Lung microvascular endothelial cell (primary cell): ENCODE measurements at places on chromosomes 16 and 17. TPM values are rescaled to one million over a fixed set of nuclear protein-coding genes. Genes with fewer than 3 reads are reported as not detected.

KRT222 gene
- not detected in 2 replicates for total RNA-seq

- peak; percentile 10 for DNase-seq
Observed at GRCh38 chr17:31371511-31372097, 19.9 kb upstream of the RAB11FIP4 start.

ACSM2A gene
- total RNA-seq = under 0.01 TPM in 2 replicates

MT4 gene
- not detected in 2 replicates for total RNA-seq

DNA sequence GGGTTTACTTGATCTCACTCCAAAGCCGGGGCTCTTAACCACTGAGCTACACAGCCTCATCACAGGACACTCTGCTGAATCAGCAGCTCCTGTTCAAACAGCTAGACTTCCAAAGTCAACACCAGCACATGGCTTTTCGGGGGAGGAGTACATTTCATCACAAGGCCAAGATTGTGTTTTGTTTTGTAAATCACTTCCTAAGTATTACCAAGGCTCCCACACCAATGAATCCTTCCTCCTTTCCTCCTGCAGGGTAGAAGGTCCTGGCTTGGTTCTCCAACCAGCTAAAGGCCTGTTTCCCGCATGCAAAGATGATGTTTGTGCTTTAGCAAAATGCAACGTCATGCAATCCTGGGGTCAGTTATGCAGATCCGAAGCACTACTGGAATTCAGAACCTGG, 152.5 kb downstream of the XYLT1 start:
- DNase-seq = no peak

DNA sequence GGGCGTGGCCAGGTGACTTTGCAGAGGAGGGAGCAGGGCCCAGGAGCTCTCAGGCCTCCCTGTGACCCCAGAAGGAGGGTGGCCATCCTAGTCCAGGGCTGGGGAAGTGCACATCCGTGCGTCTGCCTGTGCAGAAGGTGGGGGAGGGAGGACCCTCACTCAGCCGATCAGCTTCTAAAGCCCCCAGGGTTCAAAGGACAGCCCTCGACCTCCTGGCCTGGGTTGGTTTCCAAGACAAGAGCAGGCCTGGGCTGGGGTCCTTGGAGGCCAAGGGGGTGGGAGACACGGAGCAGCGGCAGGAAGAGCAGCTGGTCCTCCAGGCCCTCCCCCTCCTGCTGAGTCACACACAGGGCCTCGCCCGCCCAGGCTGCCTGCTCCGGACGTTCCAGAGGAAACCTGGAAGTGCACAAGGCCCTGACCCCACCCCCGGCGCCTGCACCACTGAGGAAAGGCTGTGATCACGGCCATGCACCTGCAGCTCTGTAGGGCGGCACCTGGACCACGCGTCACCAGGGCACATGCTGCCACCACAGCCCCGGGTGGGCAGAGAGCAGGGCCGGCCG, 67.1 kb upstream of the ZNF469 start:
- DNase-seq = peak; percentile 91

ACSM3 gene
- 0.22 TPM in 1 of 2 replicates, not detected in the other for total RNA-seq

DNA sequence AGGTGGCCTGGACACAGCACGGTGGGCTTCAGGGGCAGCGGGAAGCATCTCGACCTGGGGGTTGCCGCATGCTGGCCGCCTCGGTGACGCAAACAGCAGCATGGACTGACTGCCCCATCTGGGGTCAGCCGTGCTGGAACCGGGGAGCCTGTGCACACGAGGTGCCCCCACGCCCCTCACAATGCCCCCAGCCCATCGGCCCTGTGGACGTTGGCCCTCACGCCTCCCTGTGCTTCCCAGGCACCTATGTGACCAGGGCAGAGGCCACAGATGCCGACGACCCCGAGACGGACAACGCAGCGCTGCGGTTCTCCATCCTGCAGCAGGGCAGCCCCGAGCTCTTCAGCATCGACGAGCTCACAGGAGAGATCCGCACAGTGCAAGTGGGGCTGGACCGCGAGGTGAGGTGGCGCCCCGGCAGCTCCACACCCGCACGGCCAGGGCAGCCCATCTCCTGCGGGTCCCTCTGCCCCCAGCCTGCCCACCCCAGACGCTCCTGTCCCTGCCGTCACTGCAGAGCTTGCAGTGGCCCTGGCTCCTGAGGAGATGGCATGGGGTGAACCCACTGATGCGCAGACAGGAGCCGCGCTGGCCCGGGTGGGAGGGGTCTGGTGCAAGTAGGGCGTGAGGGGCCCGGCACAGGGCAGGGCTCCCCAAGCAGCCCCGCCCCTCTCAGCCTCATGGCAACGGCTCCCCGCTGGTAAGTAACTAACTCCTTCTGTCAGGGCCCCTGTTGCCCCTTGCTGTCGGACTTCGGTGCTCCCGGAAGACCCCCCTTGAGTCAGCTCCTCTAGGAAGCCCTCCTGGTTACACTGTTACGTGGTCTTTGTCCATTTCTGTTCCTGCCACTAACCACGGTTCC, 13.6 kb downstream of the CDH15 start:
- no peak for DNase-seq

GRCh38 chr17:82703935-82704865, 5.7 kb upstream of the RAB40B start:
- DNase-seq = no peak

DNA sequence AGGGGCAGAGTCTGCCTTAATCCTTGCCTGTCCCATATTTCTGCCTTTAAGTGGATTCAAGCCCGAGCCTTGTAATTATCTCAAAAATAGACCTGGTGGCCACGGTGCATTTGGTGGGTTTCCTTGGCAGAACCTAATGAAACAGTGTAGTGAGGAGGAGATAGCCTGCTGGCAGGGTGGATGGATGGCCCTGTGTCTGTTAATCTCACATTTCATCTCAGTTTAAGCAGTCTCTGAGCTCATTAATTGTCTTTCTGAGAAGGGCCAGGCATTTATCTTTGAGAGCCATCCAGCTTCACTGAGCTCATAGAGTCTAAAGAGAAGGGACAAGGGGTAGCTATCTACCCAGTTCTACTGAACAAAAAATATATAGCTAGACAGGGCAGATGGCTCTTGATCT, 364.0 kb upstream of the EEF2KMT start:
- no peak for DNase-seq

DNA sequence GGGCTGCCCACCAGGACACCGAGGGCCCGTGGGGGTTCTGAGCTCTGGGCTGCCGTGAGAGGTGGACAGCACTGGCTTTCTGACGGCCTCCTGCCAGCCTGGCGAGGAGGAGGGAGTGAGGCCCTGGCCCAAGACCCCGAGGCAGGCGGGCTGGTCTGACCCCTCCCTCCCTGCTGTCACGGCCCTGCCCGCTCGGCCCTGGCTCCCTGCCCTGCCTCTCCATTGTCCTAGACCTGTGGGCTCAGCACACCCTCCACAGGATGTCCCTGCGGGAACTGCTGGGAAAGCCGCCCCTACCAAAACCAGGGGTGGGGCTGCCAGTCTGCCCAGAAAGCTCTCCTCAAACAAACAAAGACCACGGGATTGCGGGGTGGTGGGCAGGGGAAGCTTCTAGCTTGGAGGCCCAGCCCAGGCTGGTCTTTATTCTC, 20.7 kb downstream of the SPNS2 start:
- peak; percentile 39 for DNase-seq

- DNase-seq = no peak
Observed at GRCh38 chr16:48155926-48156789, at the start of gene ABCC12. TSS of gene ABCC12 (minus strand) at chr16:48155993. CDS start at chr16:48146424, 9,569 bp downstream.

DNA sequence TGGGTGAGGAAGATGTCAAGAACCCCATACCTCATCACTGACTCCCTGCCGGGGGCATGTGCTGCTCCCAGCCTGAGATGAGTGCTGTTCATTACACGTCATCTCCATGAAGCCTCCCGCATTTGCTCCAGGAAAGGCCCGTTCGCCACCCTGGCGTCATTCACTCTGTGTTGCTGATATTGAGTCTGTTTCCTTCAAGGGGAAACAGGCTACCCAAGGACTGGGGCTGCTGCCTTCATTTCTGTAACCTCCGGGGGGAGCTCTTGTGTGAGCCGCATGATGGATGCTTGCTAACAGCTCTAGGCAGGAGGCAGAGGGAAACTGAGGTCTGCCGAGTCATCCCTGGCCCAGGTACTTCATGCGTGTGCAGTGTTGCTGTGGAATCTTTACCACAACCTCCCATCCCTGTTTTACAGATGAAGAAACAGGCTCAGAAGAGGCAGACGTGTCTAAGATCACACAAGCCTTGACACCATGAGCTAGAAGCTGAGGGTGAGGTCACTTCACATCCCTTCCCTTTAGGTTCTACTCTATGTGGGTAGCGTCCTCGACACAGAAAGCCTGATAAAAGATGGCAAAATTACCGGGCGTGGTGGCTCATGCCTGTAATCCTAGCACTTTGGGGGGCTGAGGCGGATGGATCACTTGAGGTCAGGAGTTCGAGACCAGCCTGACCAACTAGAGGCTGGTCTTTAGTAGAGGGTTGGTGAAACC, 3.5 kb upstream of the ARMC5 start:
- no peak for DNase-seq

DNA sequence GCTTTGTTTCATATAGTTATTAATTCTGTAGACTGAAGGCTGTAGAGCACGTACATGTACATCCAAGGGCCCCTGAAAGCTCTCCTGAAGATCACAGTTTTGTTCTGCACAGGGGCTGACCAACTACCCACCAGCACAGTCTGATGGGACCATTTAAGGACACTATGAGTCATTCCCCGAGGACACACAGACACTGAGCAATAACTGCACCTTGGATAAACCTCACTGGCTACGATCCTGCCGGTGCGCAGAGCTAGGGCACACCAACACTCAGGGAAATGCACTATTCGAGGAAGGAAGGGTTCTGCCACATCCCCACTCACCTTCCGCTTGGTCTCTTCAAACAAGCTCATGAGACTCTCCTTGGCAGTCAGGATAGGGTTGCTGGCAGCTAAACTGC, 20.3 kb downstream of the SMG6 start:
- DNase-seq = no peak

SLC13A2 gene
- total RNA-seq = not detected in 2 replicates

GRCh38 chr17:58677194-58677880, 14.5 kb downstream of the TEX14 start:
- DNase-seq = no peak

DNA sequence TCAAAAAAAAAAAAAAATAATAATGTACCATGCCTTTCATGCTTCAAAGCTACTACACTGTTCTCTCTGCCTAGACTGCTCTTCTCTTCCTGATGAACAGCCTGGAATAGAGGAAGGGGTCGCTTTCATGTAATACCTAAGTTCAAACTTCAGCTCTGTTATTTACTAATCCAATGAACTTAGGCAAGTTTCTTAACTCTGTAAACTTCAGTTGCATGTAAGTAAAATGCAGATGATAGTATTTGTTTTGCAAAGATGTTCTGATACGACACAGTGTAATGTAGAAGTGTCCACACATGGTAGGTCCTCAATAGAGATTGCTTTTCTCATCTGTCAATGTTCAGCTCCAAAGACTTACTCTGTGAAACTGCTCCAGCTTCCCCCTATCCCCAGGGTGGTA, 6.6 kb downstream of the COA3 start:
- DNase-seq = no peak

DNA sequence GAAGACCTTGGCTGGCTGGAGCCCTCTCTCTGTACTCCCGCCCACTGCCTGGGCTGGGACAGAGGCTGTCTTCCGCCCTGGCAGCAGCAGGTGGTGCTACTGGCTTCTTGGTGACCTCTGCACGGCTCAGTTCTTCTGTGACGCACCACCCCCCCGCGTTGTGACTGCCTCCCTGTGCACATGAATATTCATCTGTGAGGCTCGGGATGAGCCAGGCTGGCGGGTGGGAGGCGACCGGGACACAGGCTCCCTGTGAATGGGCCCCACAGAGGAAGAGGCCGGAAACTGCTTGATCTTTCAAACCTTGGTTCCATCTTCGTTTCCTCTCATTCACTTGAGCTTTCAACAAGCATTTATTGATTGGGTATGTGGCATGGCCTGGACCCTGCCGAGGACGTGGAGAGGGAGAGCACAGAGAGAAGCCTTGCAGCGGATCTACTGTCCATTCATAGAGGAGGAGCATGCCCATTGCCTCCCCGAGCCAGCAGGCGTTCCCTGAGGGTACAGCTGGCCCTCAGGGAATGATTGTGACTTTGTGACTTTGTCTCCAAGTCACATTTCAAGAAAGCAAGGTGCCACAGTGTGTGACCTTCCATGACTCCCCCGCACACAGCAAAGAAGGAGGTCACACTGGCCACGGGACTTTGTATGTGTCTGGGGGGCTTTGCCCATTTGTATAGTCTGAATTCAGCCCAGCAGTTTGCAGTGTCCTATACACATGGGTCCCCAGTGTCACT, 45.0 kb downstream of the B9D1 start:
- DNase-seq = peak; percentile 27

DNA sequence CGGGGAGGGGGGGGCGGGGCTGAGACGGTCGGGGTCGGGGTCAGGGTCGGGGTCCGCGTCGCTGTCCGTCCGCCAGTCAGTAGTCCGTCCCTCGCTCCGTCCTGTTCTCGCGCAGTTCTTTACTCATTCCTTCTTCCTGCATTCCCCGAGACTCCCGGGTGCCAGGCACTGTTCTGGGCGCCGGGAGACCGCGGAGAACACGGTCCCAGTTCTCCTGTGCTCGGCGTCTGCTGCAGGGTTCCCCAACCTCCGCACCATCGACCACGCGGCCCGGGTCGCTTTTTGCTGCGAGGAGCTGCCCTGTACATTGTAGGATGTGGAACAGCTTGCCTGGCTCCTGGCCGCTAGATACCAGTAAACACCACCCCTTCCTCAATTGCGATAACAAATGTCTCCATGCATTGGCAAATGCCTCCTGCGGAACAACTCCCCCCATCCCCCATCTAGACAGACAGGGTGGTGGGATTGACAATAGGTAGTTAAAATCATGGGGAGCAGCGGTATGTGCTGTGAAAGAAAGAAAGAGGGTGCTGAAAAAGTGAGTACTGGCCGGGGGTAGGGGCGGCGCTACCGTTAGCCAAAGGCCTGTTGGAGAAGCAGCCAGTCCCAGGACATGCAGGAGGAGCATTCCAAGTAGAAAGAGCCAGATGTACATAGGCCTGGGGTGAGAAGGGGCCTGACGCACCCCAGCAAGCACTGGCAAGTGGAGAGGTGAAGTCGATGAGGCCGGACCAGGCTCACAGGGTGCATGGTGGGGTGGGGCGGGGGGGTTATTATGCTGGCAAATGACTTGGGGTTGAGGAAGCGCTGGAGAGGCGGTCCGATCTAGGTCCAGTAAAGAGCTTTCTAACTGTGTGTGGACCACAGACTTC, 631 bp downstream of the TRAF7 start:
- peak; percentile 53 for DNase-seq

CD300LB gene
- not detected in 2 replicates for total RNA-seq

- no peak for DNase-seq
Observed at GRCh38 chr17:76808326-76808725, 59.9 kb upstream of the MGAT5B start.

GRCh38 chr16:50526796-50527195, 21.4 kb upstream of the NKD1 start:
- DNase-seq = no peak

CCL8 gene
- not detected in 2 replicates for total RNA-seq

DNA sequence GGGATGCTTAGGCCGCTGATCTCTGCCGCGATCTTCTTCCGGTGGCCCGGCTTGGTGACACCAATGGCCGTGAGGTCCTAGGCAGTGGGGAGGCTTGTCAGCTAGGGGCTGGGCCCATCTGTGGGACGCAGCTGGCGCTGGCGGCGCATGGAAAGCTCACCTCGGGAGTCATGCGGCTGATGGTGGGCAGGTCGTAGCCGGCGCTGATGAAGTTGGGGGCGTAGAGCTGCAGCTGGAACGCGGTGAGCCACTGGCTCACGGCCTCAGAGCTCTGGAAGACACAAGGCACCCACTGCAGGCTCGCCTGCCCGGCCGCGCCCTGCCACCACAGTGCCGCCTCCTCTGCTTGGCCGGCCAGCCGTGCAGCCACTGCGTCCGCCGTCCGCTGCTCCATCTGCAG, 12.7 kb downstream of the CASKIN1 start:
- no peak for DNase-seq

MYH1 gene
- not detected in 2 replicates for total RNA-seq
